ENCODE measurements at places on chromosomes 6 and 20. TPM values are rescaled to one million over a fixed set of nuclear protein-coding genes. Genes with fewer than 3 reads are reported as not detected.

- no peaks in the 10 kb centered on the region for H3K27me3 ChIP-seq
- DNase-seq = no peak
- no peak overlapping the region for H3K27ac ChIP-seq
Measured at GRCh38 chr20:14446446-14446845, 109.0 kb upstream of the FLRT3 start.

DNA sequence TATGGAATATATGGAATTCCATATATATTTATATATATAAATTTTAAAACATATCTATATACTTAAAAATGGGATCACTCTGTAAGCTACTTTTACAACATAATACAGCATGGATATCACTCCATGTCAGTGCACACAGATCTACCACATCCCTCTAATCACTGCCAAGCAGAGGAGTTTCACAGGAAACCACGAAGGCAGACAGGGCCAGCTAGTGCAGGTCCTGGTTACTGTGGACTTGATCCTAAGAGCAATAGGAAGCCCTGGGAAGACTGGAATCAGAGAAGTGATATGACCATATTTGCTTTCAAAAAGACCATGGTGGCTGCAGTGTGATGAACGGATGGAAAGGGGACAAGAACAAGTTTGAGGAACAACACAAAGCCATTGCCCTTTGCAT lies 40.0 kb upstream of the NRN1 start:
- no peak overlapping the region for H3K4me3 ChIP-seq
- no peak for DNase-seq
- H3K27me3 ChIP-seq = peaks cover 25% of the 10 kb centered on the region
- H3K4me1 ChIP-seq = no peaks in the 10 kb centered on the region

DNA sequence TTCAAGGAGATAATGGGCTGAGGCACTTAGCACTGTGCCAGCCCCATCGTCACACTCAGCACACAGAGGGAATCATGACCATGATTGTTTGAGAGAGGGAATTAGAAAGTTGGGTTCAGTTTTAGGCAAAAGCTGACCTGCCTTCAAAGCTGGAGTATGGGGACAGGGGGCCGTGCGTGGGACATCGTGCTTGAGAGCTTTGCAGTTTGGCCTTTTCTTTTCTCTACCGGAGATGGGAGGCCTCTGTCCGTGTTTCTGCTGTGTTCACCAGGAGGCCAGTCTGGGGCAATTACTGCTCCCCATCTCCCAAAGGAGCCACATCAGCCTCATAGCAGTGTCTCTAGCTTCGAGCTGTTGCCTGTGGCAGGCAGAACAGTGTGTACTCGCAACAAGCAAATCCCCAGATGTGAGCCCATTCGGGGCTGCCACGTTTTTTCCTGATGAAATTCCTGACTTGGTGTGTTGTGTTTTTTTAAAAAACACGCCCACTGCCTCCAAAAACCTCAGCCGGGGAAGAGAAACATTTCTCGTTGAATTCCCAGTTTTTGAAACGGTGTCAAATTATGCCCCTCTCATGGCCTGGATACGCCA lies 20.2 kb downstream of the EYA2 start:
- no peak for DNase-seq
- no peaks in the 10 kb centered on the region for H3K4me1 ChIP-seq
- H3K4me3 ChIP-seq = no peak overlapping the region
- H3K27me3 ChIP-seq = peaks cover 3% of the 10 kb centered on the region
- no peaks in the 10 kb centered on the region for H3K36me3 ChIP-seq

DNA sequence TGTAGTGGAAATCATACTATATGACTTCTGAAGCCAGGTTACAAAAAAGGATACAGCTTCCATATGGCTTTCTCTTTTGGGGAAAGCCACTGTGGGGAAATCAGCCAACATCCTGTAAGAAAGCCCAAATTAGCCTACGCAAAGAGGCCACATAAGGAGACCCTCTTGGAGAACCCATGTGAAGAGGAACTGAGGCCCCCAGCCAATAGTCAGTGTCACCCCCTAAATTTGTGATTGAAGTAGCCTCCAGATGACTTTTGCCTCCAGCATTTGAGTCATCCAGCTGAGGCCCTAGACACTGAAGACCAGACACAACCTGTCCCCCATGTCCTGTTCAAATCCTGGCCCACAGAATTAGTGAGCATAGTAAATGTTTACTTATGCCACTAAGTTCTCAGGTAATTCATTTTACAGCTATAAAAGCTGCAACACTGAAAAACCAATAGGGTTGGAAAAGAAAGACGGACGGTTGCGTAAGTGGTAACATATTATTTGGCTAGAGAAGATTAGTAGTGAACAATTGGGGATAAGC lies 60.4 kb downstream of the HMGCLL1 start:
- no peak overlapping the region for H3K4me3 ChIP-seq
- no peak for DNase-seq
- H3K36me3 ChIP-seq = no peaks in the 10 kb centered on the region
- H3K27ac ChIP-seq = no peak overlapping the region

DNA sequence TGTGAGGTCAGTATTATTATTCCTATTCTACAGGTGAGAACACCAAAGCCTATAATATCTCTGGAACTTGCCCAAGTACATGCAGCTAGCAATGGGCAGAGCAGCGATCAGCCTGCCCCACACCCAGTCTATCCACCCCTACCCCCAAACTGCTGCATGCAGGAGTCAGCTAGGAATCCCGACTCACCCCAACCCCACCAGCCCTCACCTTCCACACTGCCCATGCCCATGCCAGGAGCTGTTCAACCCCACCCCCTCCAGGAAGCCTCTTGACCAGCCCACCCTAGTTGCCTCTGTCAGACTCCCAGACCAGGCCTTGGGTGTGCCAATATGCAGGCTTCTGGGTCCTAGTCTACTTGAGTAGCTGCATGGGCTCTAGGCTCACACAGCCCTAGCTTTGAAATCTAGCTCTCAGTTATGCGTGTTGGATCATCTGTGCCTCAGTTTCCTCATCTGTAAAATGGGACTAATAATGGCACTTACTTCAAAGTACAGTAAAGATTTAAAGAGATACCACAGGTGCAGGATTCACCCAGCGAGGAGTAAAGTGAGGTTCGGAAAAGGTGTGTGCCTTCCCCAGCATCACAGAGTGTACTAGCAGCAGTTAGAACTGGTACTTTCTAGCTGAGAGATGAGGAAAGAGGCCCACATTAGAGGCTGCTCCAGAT lies 173.2 kb downstream of the VEGFA start:
- no peak overlapping the region for H3K27ac ChIP-seq
- no peaks in the 10 kb centered on the region for H3K4me1 ChIP-seq
- no peaks in the 10 kb centered on the region for H3K27me3 ChIP-seq
- no peak overlapping the region for H3K4me3 ChIP-seq
- no peak for DNase-seq
- no peaks in the 10 kb centered on the region for H3K36me3 ChIP-seq

DNA sequence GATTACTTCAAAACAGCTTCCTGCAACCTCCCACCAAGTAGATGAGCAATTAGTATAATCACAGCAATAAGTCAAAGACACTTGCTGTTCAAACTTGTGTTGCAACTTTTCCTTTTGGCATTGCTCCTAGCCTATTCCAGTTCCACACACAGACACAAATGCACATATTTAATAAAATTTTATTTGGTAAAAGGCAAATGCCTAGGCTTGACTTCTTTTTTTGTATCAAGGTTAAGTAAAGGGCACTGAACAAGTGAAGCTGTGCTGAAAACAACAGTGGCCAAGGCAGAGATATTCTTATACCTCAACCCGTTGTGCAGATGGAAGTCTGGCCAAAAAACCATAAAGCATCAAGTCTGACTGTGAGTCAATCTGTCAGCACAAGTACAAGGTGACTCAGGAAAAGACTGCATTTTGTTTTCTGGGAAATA lies 708.4 kb upstream of the CITED2 start:
- no peaks in the 10 kb centered on the region for H3K36me3 ChIP-seq
- H3K27ac ChIP-seq = no peak overlapping the region
- DNase-seq = no peak
- peaks cover 4% of the 10 kb centered on the region for H3K27me3 ChIP-seq
- no peaks in the 10 kb centered on the region for H3K4me1 ChIP-seq

GRCh38 chr6:42727087-42727611 lies 4.8 kb upstream of the PRPH2 start:
- H3K27ac ChIP-seq = peak overlapping the region; percentile 91
- no peaks in the 10 kb centered on the region for H3K27me3 ChIP-seq
- peaks cover 15% of the 10 kb centered on the region for H3K4me1 ChIP-seq
- peak overlapping the region; percentile 76 for H3K4me3 ChIP-seq

GRCh38 chr20:51463998-51464397 lies 78.5 kb downstream of the NFATC2 start:
- no peaks in the 10 kb centered on the region for H3K27me3 ChIP-seq
- no peak overlapping the region for H3K4me3 ChIP-seq
- peaks cover 28% of the 10 kb centered on the region for H3K36me3 ChIP-seq
- peaks cover 1% of the 10 kb centered on the region for H3K4me1 ChIP-seq

DNA sequence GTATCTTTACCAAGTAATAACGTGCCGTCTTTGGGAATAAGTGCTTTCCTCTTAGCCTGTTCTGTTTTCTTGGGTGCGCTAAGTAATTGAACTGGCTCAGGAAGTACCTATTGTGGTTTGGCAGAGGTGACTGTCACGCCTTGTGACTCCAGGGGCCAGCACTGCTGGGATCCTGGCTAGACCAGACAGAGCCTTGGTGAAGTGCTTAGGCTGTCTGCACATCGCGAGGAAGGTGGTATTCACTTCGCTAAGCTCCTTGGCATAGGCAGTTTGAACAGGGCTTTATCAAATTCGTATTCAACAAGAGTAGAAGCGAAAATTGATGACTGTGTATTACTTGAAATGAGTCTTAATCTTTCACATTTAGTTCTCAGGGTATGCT lies 17.6 kb downstream of the PRDM1 start:
- H3K27ac ChIP-seq = peak overlapping the region; percentile 1
- H3K27me3 ChIP-seq = peaks cover 4% of the 10 kb centered on the region
- DNase-seq = peak; percentile 63
- peak overlapping the region; percentile 20 for H3K4me3 ChIP-seq
- peaks cover 16% of the 10 kb centered on the region for H3K36me3 ChIP-seq
- peaks cover 57% of the 10 kb centered on the region for H3K4me1 ChIP-seq

GRCh38 chr6:90098001-90098531 lies 198.6 kb downstream of the BACH2 start:
- H3K36me3 ChIP-seq = peaks cover 9% of the 10 kb centered on the region
- peak; percentile 49 for DNase-seq
- H3K27ac ChIP-seq = peak overlapping the region; percentile 43
- H3K27me3 ChIP-seq = no peaks in the 10 kb centered on the region
- H3K4me1 ChIP-seq = peaks cover 94% of the 10 kb centered on the region
- H3K4me3 ChIP-seq = no peak overlapping the region

DNA sequence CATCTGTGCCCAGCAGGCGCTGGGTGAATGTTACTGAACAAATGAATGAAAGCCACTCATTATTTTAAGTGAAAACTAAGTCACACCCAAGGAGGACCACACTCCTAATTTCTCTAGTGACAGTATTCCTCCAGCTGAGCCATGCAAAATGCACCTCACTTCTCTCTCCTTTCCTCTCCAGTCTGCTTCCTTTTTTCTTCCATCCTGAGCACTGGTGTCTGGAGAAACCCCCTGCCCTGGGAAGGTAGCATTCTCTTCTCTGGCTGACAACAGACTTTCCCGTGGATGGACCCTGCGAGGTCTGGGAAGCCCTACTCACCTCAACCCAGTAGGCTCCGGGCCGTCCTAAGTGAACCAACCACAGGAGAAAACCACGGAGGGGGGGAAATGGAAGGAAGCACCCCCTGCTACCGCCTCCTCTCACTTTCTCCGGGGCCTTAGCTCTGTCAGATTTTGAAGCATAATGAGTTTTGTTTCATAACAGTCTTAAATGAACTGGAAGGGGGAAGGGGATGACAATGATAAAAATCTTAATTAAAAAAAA lies 22.6 kb downstream of the TRERF1 start:
- H3K27me3 ChIP-seq = no peaks in the 10 kb centered on the region
- H3K4me1 ChIP-seq = peaks cover 46% of the 10 kb centered on the region
- H3K27ac ChIP-seq = peak overlapping the region; percentile 60
- peak; percentile 38 for DNase-seq

GRCh38 chr20:63542696-63543095 lies 4.9 kb downstream of the SRMS start:
- H3K27ac ChIP-seq = no peak overlapping the region
- H3K4me3 ChIP-seq = no peak overlapping the region
- no peak for DNase-seq
- H3K36me3 ChIP-seq = no peaks in the 10 kb centered on the region
- peaks cover 7% of the 10 kb centered on the region for H3K4me1 ChIP-seq
- H3K27me3 ChIP-seq = no peaks in the 10 kb centered on the region

DNA sequence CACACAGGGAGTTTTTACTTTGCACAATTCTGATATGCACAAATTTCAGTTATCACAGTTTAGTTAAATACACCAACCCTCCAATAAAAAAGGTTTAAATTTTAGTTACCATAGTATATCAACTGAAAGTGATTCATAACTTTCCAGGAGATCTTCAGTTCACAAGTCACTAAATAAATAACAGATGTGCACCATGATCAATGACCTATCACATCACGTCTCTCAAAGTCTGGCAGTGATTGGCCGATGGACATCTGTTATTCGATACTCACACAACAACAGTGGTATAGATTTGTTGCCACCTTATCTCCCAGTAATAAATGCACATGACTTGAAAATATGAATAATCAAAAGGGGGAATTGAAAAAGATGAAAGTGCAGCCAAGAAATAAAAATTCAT lies 66.8 kb upstream of the PTCHD4 start:
- H3K27me3 ChIP-seq = no peaks in the 10 kb centered on the region
- H3K36me3 ChIP-seq = no peaks in the 10 kb centered on the region
- H3K27ac ChIP-seq = no peak overlapping the region

DNA sequence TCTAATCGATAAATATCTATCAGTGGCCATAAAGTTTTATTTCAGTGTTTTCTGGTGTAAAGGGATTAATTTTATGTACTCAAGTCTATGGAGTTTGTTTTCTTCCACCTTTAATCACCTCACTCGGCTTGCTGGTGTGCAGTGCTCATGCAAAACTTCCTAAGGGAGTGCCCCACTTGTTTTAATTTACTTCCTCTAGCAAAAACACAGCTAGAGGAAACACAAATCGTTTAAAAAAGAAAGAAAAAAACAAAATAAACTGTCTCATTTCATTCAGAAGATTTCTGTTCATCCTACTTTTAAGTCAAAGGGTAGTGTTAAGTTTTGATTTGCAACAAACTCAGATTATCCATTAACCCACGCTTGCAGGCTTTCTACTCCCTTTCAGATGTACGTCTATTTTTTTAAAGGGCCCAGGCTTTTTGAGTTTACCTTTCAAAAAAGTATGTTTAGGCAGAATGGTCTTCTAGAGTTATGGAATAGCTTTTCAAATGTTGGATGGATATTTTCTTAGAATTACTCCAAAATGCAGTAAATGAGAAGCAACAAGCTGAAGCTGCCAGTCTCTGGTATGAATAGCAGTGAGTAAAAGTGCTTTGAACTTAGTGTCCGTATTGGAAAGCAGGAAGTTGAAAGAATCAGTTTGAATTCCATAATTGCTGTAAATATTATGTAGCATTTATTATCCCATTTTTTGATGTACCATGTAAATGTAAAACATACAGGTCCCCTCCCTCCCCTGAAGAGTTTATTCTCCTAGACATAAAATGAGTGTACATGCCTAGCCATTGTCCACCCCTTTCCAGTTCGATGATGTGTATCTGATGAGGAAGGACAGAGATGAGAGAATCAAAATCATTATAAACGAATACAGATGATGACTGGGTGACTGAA lies 113.3 kb downstream of the SLC16A10 start:
- DNase-seq = no peak
- H3K4me3 ChIP-seq = no peak overlapping the region
- H3K27me3 ChIP-seq = no peaks in the 10 kb centered on the region
- H3K36me3 ChIP-seq = peaks cover 3% of the 10 kb centered on the region
- no peak overlapping the region for H3K27ac ChIP-seq

The VWA7 gene
- total RNA-seq = 0.89 TPM

The DDX43 gene
- total RNA-seq = not detected

The EXOC2 gene
- total RNA-seq = 23.3 TPM

The PRSS16 gene
- total RNA-seq = 1.3 TPM

The NKX2-2 gene
- total RNA-seq = not detected

The SLC17A9 gene
- total RNA-seq = 20.6 TPM
